ENCODE measurements at places on chromosomes 4 and X.

DNA sequence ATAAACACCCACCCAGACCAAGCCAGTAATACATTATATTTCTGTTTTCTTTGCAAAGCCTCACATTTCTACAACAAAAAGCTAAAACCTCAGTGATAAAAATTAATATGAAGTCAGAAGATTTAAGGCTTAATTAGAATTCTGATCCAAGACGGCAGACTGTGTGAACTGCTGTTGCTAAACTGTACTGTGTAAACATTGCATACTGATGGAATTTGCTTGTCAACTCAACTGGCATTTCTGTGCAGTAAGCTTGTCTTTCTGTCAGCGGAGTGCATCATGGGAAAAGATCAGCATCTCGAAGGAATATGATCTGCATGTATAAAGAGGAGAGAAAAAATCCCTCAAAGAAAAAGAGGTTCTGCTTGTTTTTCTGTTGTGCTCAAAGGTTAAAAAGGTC, 69.4 kb upstream of the SPANXB1 start:
- DNase-seq: no peak
- no peaks in the 10 kb centered on the region for H3K4me1 ChIP-seq
- H3K4me3 ChIP-seq: no peak overlapping the region
- H3K36me3 ChIP-seq: no peaks in the 10 kb centered on the region
- no peaks in the 10 kb centered on the region for H3K27me3 ChIP-seq
- no peak overlapping the region for H3K27ac ChIP-seq

GRCh38 chr4:87005690-87006425, 71.0 kb downstream of the AFF1 start:
- H3K27me3 ChIP-seq: no peaks in the 10 kb centered on the region
- H3K4me3 ChIP-seq: peak overlapping the region; percentile 95
- H3K27ac ChIP-seq: peak overlapping the region; percentile 98
- H3K4me1 ChIP-seq: peaks cover 45% of the 10 kb centered on the region
- H3K36me3 ChIP-seq: peaks cover 2% of the 10 kb centered on the region
- peak; percentile 67 for DNase-seq

DNA sequence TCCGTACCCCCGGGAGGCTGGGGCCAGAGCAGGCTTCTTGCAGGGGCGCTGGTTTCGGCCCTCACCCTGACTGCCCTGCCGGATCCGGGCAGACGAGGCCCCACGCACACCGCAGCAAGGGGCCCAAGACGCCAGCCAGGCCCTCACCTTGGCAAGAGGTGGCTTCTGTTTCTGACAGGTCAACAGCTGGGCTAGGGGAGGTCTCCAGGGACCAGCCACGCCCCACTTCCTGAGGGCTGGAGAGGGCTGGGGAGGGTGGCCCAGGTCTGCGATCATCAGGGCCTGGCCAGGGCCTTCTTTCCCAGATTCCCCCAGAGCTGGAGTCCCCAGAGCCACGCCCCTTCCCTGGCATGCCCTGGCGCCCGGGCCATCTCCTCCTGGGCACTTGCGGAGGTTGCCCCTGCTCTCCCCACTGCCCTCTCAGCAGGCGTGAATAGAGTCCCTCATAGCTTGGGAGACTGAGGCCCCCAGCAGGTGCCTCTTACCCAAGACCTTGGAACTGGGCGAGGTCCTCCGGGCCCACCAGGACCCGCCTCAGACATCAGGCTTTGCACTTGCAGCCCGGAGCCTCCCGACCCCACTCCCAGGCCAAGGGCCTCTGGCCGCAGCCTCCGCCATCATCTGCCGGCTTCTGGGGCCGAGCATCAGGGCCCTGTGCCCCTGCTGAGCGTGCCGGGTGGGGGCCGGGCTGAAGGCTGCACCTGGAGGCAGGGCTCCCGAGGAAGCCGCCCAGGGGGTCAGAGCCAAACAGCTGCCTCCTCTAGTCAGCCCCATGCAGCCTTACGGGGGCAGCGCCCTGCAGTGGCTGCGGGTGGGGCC, 6.3 kb upstream of the FGFR3 start:
- no peak for DNase-seq
- H3K27me3 ChIP-seq: peaks cover 15% of the 10 kb centered on the region
- no peaks in the 10 kb centered on the region for H3K36me3 ChIP-seq
- H3K4me1 ChIP-seq: no peaks in the 10 kb centered on the region
- no peak overlapping the region for H3K27ac ChIP-seq

- DNase-seq: no peak
- H3K27me3 ChIP-seq: peaks cover 2% of the 10 kb centered on the region
- H3K4me1 ChIP-seq: no peaks in the 10 kb centered on the region
- H3K4me3 ChIP-seq: no peak overlapping the region
- no peaks in the 10 kb centered on the region for H3K36me3 ChIP-seq
Measured at GRCh38 chrX:133783274-133783673, 202.1 kb downstream of the GPC3 start.

DNA sequence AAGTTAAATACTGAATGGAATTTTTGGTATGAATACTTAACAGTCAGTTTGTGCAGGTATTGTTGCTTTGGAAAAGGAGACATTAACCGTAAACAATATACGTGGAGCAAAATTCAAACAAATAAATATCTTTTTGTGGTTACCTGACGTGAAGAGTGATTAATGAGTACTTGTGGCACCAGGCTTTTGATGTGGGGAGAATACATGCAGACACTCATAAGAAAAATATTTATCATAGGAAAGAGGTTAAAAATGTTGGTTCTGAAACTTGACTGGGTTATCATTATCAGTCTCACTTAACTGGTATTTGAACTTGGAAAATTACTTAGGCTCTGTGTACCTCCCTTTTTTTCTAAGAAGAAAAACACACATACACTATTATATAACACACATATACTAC, 136.4 kb upstream of the NDST4 start:
- peaks cover 3% of the 10 kb centered on the region for H3K27me3 ChIP-seq
- no peak for DNase-seq
- H3K36me3 ChIP-seq: no peaks in the 10 kb centered on the region
- no peaks in the 10 kb centered on the region for H3K4me1 ChIP-seq
- H3K4me3 ChIP-seq: no peak overlapping the region

- H3K4me3 ChIP-seq: no peak overlapping the region
- H3K36me3 ChIP-seq: peaks cover 3% of the 10 kb centered on the region
- DNase-seq: no peak
- H3K27me3 ChIP-seq: peaks cover 15% of the 10 kb centered on the region
- H3K4me1 ChIP-seq: peaks cover 11% of the 10 kb centered on the region
Measured at GRCh38 chrX:134541906-134542305, 81.9 kb downstream of the HPRT1 start.

DNA sequence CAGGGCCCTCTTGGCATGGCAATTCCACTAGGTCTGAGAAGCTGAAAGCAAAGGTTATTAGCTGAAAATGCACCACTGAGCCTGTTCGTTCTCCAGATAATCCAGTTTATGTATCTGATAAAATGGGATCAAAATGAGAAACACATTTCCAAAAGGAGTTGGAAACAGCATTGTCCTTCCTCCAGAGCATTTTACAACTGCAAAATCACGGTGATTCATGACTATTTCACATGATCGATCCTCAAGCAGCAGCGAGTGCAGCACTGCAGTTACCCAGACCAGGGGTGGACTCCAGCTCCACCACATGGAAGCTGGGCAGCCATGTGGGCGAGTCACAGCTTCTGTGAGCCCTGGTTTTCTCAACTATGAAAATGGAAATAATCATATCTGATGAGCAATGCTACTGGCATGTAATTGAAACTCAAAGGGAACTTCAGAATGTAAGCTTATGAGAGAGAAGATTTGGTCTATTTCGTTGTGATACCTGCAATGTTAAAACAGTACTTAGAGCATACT, 78.7 kb upstream of the MSX1 start:
- no peak overlapping the region for H3K4me3 ChIP-seq
- peaks cover 3% of the 10 kb centered on the region for H3K4me1 ChIP-seq
- no peaks in the 10 kb centered on the region for H3K27me3 ChIP-seq
- no peak for DNase-seq
- H3K36me3 ChIP-seq: no peaks in the 10 kb centered on the region

DNA sequence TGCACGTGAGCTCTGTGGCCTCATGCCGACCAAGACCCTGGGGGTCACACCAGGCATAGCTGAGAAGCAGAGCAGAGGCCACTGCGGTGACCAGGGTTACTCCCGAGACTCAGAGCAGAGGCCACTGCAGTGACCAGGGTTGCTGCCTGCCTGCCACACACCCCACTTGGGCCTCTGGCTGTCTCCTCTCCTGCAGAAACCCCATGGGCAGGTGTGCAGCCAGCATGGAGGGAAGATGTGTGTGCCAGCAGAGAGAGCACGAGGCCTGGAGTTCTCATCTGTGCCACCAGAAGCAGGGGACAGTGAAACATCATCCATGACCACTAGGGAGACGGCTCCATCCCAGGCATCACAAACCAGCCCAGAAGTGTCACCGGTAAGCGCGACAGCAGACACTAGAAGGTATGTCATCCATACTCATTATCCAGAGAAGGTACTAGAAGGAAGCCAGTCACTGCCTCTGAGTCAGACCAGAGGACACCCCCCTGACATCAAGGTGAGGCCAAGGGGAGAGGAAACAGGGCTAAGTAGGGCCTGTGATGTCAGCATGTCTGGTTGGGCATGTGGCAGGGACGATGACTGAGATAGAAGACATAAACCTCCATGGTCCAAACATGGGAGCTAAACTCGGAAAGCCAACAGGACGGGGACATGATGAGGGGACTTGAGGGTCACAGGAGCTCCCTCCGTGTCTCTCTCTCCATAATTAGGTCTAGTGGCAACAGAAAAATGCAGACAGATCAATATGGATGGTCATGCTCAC, 24.2 kb upstream of the SPON2 start:
- H3K4me1 ChIP-seq: peaks cover 17% of the 10 kb centered on the region
- H3K27ac ChIP-seq: no peak overlapping the region
- peak; percentile 39 for DNase-seq
- peaks cover 26% of the 10 kb centered on the region for H3K36me3 ChIP-seq
- H3K4me3 ChIP-seq: no peak overlapping the region
- H3K27me3 ChIP-seq: no peaks in the 10 kb centered on the region

- peaks cover 41% of the 10 kb centered on the region for H3K4me1 ChIP-seq
- no peak overlapping the region for H3K4me3 ChIP-seq
- no peak overlapping the region for H3K27ac ChIP-seq
- no peak for DNase-seq
- H3K27me3 ChIP-seq: no peaks in the 10 kb centered on the region
Measured at GRCh38 chr4:89273741-89274141, 33.9 kb downstream of the GPRIN3 start.

GRCh38 chr4:124868495-124868894, 156.0 kb upstream of the ANKRD50 start:
- DNase-seq: no peak
- H3K4me1 ChIP-seq: no peaks in the 10 kb centered on the region
- H3K4me3 ChIP-seq: no peak overlapping the region
- H3K27me3 ChIP-seq: no peaks in the 10 kb centered on the region
- H3K36me3 ChIP-seq: no peaks in the 10 kb centered on the region

All from activated CD8-positive, alpha-beta memory T cell treated with anti-CD3 and anti-CD28 coated beads, Interleukin-2, amount 10 ng/mL, durations not matched to agents 7 days and 5 days (primary cell).